Karpas-422 (cell line): ENCODE measurements at places on chromosomes 2 and 18. TPM values are rescaled to one million over a fixed set of nuclear protein-coding genes. Genes with fewer than 3 reads are reported as not detected.

The CHRND gene
- not detected in 2 replicates for total RNA-seq

The RNF144A gene
- 0.07 and 0.29 TPM in 2 replicates for total RNA-seq

DNA sequence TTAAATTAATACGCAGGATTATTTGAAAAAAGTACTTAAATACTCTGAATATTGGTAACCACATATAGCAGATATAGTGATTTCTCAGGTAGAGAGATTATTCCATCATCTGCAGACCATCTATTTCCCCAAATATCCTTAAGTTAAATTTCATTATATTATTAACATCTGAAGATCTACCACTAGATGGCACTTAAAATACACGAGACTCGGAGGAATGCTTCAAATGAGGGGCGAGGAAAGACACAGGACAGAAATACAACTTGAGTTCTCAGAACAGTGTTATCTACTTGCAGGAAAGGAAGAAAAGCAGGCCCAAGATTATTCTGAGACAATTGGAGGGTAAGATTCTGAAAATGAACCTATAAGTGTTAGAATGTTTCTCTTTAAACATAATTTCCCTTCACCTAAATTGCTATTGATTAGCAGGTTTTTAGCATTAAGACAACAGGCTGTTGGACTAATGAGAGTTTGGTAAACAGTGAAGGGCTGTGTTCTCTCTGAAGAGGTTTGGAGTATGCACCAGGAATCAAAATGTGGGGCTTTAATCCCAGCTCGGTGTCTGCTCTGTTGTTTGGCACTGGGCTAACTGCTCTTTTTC lies 76.9 kb upstream of the GCFC2 start:
- DNase-seq: peak; percentile 84
- no peaks in the 10 kb centered on the region; the same call in 1 of the 2 replicates for H3K27me3 ChIP-seq
- no peaks in the 10 kb centered on the region for H3K36me3 ChIP-seq
- peaks cover 30% of the 10 kb centered on the region for H3K4me1 ChIP-seq
- H3K27ac ChIP-seq: no peak overlapping the region

- no peak overlapping the region for H3K4me3 ChIP-seq
- H3K4me1 ChIP-seq: no peaks in the 10 kb centered on the region
- no peak for DNase-seq
- no peak overlapping the region for H3K27ac ChIP-seq
- no peaks in the 10 kb centered on the region for H3K27me3 ChIP-seq
Observed at GRCh38 chr2:109402980-109403840, 210.6 kb downstream of the SEPTIN10 start.

- no peaks in the 10 kb centered on the region for H3K4me1 ChIP-seq
- H3K36me3 ChIP-seq: no peaks in the 10 kb centered on the region
- H3K4me3 ChIP-seq: no peak overlapping the region
- DNase-seq: no peak
- no peaks in the 10 kb centered on the region; the same call in 1 of the 2 replicates for H3K27me3 ChIP-seq
Observed at GRCh38 chr18:12517142-12517825, 109.6 kb downstream of the PRELID3A start.

- H3K36me3 ChIP-seq: no peaks in the 10 kb centered on the region
- H3K27me3 ChIP-seq: no peaks in the 10 kb centered on the region
- H3K4me3 ChIP-seq: no peak overlapping the region
- no peak for DNase-seq
- H3K27ac ChIP-seq: no peak overlapping the region
- H3K4me1 ChIP-seq: no peaks in the 10 kb centered on the region
Observed at GRCh38 chr2:239606741-239607516, 206.1 kb upstream of the HDAC4 start.

GRCh38 chr2:161237392-161238264 lies 70.6 kb upstream of the PSMD14 start:
- DNase-seq: peak; percentile 76
- peaks cover 22% of the 10 kb centered on the region for H3K36me3 ChIP-seq
- no peaks in the 10 kb centered on the region for H3K27me3 ChIP-seq

GRCh38 chr18:48859311-48860268 lies 91.2 kb downstream of the SMAD7 start:
- H3K36me3 ChIP-seq: no peaks in the 10 kb centered on the region
- no peaks in the 10 kb centered on the region for H3K27me3 ChIP-seq
- H3K4me3 ChIP-seq: no peak overlapping the region
- no peak for DNase-seq

DNA sequence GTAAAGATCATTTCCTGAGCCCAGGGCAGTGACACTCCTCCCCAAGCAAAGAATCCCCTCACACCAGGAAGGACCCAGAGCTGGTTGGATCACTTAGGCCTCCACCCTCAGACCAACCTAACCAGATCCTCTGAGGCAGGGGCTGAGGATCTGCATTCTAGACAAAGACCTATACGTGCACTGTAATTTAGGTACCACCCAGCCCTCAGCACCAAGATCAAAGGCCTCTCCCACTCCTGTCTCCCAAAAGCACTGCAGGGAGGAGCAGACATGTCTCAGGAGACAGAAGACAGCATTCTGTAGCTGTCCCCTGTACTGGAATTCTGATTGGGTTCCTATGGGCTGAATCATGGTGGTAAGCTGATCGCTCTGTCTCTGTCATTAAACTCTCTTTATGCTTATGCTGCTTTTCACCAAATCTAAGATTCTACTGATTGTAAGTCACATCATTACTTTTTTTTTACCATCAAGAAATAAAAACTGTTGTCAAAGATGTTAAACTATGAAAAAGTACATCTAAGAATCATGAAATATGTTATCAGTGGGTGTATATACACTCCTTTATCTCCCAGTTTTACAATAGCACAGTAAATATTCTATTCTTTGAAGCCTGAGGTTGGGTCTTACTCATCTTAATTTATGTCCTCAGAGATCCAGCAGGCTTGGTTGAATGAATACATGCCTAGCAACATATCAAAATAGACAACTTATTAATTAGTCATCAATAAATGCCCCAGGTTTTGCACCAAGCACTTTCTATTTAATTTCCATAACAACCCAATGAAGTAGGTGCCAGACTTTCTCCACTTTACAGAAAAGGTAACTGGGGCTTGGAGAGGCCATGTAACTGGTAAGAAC lies 28.3 kb downstream of the MCFD2 start:
- H3K36me3 ChIP-seq: no peaks in the 10 kb centered on the region
- H3K4me1 ChIP-seq: peaks cover 14% of the 10 kb centered on the region
- no peak overlapping the region for H3K27ac ChIP-seq
- no peak overlapping the region for H3K4me3 ChIP-seq
- H3K27me3 ChIP-seq: no peaks in the 10 kb centered on the region

DNA sequence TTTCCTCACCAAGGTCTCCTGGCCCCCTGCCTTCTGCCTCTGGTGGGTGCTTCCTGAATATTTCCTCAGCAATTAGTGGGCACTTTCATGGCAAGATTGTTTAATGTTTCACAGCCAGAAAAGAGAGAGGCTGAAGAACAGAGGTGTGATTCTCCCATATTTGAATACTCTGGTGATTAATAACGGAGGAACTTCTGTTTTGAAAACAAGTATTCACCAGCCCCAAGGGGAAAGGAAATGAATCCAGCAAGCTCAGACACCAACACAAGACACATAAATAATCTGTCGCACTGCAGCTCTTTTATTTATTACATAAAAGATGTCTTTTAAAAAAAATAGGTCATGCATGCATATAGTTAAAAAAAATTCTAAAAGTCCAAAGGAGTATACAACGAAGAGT lies 57.7 kb downstream of the MRPL35 start:
- no peak overlapping the region for H3K27ac ChIP-seq
- H3K4me1 ChIP-seq: no peaks in the 10 kb centered on the region
- H3K27me3 ChIP-seq: no peaks in the 10 kb centered on the region
- no peak overlapping the region for H3K4me3 ChIP-seq
- no peaks in the 10 kb centered on the region for H3K36me3 ChIP-seq
- DNase-seq: no peak

DNA sequence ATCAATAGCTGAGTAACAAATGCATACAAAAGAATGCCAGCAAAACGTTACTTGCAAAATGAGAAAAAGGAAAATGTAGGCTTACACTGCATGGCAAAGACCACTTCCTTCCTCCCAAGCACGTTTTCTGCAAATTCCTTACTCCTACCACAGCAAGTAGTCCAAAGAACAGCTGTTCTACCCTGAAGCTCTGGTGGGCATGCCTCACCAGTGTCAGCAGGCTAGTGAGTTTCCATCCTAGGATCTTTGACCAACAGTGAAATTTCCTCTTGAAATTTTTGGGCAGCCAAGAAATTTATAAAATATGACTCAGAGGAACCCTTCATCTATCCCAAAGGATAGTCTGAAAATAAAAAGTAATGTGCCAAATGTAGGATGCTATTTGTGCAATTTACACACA lies 123.9 kb downstream of the ZNF532 start:
- H3K4me1 ChIP-seq: peaks cover 25% of the 10 kb centered on the region
- H3K4me3 ChIP-seq: no peak overlapping the region
- no peaks in the 10 kb centered on the region; the same call in 1 of the 2 replicates for H3K36me3 ChIP-seq
- no peaks in the 10 kb centered on the region for H3K27me3 ChIP-seq
- H3K27ac ChIP-seq: no peak overlapping the region
